Right lobe of liver (tissue), 6 donors: ENCODE measurements at places on chromosomes 7 and 10. TPM values are rescaled to one million over a fixed set of nuclear protein-coding genes. Genes with fewer than 3 reads are reported as not detected.

- DNase-seq, result no peak
Measured at GRCh38 chr10:44689368-44689767, 221.8 kb upstream of the TMEM72 start.

Gene TSPAN15
- total RNA-seq, result 8.3 TPM

DNA sequence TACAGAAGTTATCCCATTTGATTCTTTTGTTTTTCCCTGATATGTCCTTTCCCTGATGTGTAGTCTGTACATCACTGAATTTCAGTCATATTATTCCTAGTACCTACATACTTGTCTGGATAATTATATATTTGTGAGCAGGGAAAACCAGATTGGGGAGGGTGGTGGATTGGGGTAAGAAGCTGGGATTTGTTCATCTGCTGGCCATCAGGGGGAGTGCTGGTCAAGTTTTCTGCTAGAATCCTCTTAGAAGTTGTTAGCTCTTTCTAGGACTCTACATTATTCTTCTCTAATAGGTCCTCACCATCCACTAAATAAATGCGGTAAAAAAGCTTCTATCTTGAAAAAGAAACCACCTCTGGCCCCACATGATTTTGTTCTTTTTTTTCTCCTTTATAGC is 232.7 kb upstream of the TAC1 start:
- no peak for DNase-seq

Gene PNLIP
- total RNA-seq, result not detected

Gene ADCYAP1R1
- total RNA-seq, result 0.29 TPM

- DNase-seq, result no peak
Measured at GRCh38 chr10:122152544-122152943, 118.6 kb upstream of the BTBD16 start.

DNA sequence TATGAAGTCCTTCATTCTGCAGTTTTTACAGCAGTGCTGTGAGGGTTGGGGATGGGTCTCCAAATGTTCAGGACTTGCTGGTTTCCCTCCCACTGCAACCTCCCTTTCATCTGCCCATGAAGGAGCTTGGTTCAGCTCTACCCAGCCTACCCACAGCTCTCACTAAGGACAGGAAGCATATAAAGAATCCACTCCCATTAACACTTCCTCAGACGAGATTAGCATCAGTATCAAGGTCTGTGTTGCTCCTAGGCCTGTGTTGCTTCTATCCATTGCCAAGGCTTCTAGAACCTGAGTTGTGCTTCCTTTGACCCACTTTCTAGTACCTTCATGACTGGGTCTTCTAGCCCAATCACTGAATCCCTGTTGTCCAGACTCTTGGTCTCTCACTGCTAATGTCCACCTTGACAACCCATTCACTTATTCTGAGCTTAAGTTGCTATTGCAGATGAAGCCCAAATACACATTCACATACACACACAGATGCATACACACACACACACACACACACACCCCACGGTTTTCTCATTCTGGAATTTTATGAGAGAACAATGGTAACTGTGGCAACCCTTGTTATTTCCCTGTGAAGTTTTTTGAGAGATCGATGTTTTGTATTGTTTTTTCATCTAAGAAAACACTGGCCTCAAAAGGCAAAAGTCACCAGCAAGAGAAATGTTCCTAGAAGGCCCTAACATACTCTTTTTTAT is 248.1 kb downstream of the MTERF1 start:
- DNase-seq, result no peak

Gene TMEM196
- not detected for total RNA-seq

GRCh38 chr7:17617380-17617779 is 318.9 kb downstream of the AHR start:
- no peak for DNase-seq

GRCh38 chr10:119575991-119576390 is 20.8 kb downstream of the TIAL1 start:
- DNase-seq, result no peak

Gene AOAH
- 6.5 TPM for total RNA-seq

- no peak for DNase-seq
Measured at GRCh38 chr7:9453521-9453920, 1020.1 kb downstream of the NXPH1 start.

Gene AFAP1L2
- total RNA-seq, result 1.1 TPM

Gene EFCAB10
- not detected for total RNA-seq

DNA sequence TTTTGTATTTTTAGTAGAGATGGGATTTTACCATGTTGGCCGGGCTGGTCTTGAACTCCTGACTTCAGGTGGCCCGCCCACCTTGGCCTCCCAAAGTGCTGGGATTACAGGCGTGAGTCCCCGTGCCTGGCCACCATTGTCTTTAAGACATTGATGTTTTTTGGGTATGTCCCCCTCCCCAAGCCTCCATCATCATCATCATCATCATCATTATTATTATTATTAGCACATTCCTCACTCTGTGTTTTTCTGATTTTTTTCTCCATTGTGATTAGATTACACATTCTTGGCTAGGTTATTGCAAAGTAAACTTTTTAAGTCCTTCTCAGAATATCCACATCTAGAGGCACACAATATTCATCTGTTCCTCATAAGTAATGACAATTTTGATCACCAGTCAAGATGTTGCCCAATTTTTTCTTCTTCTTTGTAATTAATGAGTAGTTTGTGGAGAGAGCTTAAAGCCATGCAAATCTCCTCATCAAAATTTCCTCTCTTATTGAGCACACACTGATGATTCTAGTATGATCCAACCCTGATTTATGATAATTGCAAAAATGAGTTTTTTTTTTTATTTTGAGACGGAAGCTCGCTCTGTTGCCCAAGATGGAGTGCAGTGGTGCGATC is 47.5 kb downstream of the EPC1 start:
- no peak for DNase-seq

Gene PRLHR
- total RNA-seq, result not detected

Gene PKD2L1
- total RNA-seq, result 0.12 TPM

GRCh38 chr10:113565364-113565763 is 12.5 kb downstream of the HABP2 start:
- DNase-seq, result no peak

GRCh38 chr10:75418293-75418692 is 13.1 kb upstream of the LRMDA start:
- no peak for DNase-seq

DNA sequence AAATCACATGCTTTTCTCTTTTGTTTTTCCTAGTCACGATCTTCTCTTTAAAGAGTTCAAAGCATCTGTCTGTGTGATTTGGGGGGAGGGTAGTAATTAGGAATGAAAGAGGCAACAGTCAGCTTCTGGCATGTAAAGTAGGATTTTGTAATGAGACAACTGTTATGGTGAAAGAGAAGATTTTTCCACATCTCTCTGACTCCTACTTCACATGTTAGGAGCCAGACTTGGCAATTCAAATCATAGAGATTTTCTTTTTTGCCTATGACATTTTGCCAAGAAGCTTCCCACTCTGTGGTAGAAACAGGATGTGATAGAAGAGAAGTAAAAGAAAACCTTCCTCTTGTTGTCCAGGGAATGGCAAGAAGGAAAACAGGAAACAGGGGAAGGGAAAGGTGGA is 38.3 kb upstream of the KLHL7 start:
- DNase-seq, result no peak

DNA sequence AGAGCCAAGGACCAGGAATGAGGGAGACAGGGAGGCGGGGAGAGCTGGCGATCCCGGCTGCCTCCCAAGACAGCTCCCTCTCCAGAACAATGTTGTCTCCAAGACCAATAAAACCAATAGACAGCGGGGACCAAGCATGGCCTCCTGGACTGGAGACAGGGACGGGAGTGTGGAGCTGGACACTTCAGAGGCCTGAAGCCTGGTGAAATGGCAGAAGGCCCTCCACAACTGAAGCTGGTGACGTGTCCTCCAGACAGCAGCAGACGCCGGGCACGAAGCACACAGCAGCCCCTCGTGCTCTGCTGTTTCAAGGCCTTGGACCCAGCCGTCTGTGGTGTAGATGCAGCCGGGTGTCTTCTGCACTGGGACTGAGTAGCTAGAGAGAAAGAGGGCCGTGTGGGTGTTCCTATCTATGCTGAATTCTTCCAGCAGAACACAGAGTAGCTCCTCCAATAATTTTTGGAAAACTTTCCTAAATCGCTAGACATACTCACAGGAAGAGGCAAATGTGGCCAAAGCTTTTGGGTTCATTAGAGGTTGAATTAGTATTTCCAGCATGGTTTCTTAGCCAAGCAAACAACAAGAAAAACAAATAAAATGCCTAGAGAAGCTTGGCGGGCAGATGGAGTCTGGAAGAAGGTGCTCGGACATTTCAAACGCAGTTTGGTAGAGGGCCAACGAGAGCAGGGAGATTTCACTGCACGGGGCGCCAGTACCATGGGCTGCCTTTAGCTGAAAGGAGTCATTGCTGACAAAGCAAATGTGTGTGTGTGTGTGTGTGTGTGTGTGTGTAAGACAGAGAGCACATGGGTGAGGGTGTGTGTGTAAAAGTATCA is 570.4 kb downstream of the TCERG1L start:
- no peak for DNase-seq

DNA sequence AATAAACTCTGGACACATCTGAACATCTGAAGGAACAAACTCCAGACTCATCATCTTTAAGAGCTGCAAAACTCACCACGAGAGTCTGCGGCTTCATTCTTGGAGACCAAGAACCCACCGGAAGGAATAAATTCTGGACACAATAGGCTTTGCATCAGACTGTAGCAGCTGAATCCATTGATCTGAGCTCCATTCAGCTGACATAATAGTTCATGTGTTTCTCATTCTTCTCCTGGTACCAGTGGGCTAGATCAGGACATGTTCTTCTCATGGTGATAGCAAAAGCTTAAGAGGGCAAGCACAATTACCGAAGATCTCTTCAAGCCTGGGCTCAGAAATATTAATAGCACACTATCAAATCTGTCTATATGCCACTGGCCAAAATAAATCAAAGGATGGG is 20.5 kb upstream of the GNAI1 start:
- DNase-seq, result no peak

DNA sequence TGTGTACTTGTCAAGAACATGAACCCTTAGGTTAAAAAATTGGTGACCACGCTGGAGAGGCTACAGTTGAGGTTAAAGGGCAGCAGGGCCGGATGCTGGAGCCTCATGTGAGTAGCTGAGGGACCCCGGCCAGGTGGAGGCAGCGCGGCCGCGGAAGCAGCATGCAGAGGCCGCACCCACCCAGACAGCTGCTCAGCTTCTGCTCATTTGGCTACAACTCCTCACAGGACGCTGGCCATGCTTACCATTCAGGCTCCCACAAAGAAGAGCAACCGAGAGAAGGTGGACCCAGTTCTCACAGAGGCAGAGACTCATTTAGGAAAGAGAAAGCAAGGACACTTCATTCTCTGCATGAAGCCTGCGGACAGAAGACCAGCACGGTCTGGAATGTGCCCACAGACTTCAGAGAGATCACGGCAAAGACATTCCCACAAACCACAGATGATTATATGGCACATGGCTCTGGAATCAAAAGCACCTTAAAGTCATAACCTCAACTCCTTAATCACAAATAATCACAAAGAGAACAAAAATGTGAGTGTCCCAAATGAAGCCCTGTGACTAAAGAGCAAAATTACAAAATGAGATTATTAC is 94.4 kb downstream of the VOPP1 start:
- no peak for DNase-seq

GRCh38 chr10:68471063-68471585 is 649 bp downstream of the DNA2 start:
- no peak for DNase-seq
